Fibroblast of lung (primary cell): ENCODE measurements at places on chromosomes 5 and 9. TPM values are rescaled to one million over a fixed set of nuclear protein-coding genes. Genes with fewer than 3 reads are reported as not detected.

The SOX30 gene
- under 0.01 TPM in 1 of 2 replicates, not detected in the other for total RNA-seq

The CCDC69 gene
- 4.0 and 6.4 TPM in 2 replicates for total RNA-seq

The MELK gene
- 6.2 and 14.2 TPM in 2 replicates for total RNA-seq

The SLIT3 gene
- total RNA-seq = 4.6 and 8.0 TPM in 2 replicates

The EIF4EBP3 gene
- 1.8 and 2.3 TPM in 2 replicates for total RNA-seq

The BTNL9 gene
- total RNA-seq = not detected in 2 replicates

The PITX1 gene
- 1.8 and 3.1 TPM in 2 replicates for total RNA-seq

The CATSPER3 gene
- under 0.01 and 0.17 TPM in 2 replicates for total RNA-seq

The LCN1 gene
- total RNA-seq = not detected in 2 replicates

The CPEB4 gene
- total RNA-seq = 17.2 and 23.6 TPM in 2 replicates

The SLC25A2 gene
- total RNA-seq = 0.66 TPM in 1 of 2 replicates, not detected in the other

The CRHBP gene
- total RNA-seq = under 0.01 and 0.17 TPM in 2 replicates

The CA9 gene
- 0.17 and 0.26 TPM in 2 replicates for total RNA-seq

The DMRT1 gene
- total RNA-seq = not detected in 2 replicates

The C5orf63 gene
- total RNA-seq = 3.6 and 4.0 TPM in 2 replicates

The CDHR2 gene
- under 0.01 TPM in 1 of 2 replicates, not detected in the other for total RNA-seq

The DNAI1 gene
- total RNA-seq = not detected in 2 replicates

The PCDHA3 gene
- total RNA-seq = 0.26 and 1.2 TPM in 2 replicates

The C9 gene
- total RNA-seq = under 0.01 and 0.33 TPM in 2 replicates

The TTF1 gene
- total RNA-seq = 6.9 and 8.2 TPM in 2 replicates

The ZFP62 gene
- 24.1 TPM in 2 replicates for total RNA-seq

The LMNB1 gene
- 11.6 and 17.3 TPM in 2 replicates for total RNA-seq

The CER1 gene
- not detected in 2 replicates for total RNA-seq

The NTNG2 gene
- total RNA-seq = 0.77 and 2.1 TPM in 2 replicates

The COMMD10 gene
- total RNA-seq = 31.6 and 35.8 TPM in 2 replicates

The PRDM9 gene
- not detected in 2 replicates for total RNA-seq

The RNF183 gene
- not detected in 2 replicates for total RNA-seq

The STPG3 gene
- not detected in 2 replicates for total RNA-seq

The INIP gene
- 14.4 and 14.9 TPM in 2 replicates for total RNA-seq

The TAF11L6 gene
- not detected in 2 replicates for total RNA-seq

The CDKN2A gene
- 10.8 and 19.2 TPM in 2 replicates for total RNA-seq

The PLPPR1 gene
- total RNA-seq = not detected in 2 replicates

The RNF208 gene
- 0.26 and 0.33 TPM in 2 replicates for total RNA-seq

The LPAR1 gene
- total RNA-seq = 146 and 222 TPM in 2 replicates

The PCDHGC5 gene
- total RNA-seq = 1.3 and 2.6 TPM in 2 replicates

The GRIA1 gene
- total RNA-seq = 1.8 and 4.5 TPM in 2 replicates

The DDX41 gene
- total RNA-seq = 76.5 and 79.1 TPM in 2 replicates

The INSL6 gene
- not detected in 2 replicates for total RNA-seq

The PCA3 gene
- total RNA-seq = not detected in 2 replicates

The PCDHGA6 gene
- 3.1 and 4.8 TPM in 2 replicates for total RNA-seq

The GGTA1 gene
- under 0.01 TPM in 1 of 2 replicates, not detected in the other for total RNA-seq

The SPATA6L gene
- 0.77 and 1.2 TPM in 2 replicates for total RNA-seq

The RLN1 gene
- not detected in 2 replicates for total RNA-seq

The B4GALT7 gene
- 21.6 and 29.1 TPM in 2 replicates for total RNA-seq

The GABBR2 gene
- under 0.01 and 0.33 TPM in 2 replicates for total RNA-seq

The PDE6A gene
- under 0.01 TPM in 2 replicates for total RNA-seq

The NUTM2F gene
- not detected in 2 replicates for total RNA-seq

The SIT1 gene
- 0.17 TPM in 1 of 2 replicates, not detected in the other for total RNA-seq

The C9orf50 gene
- 0.17 and 0.26 TPM in 2 replicates for total RNA-seq

The TLX3 gene
- total RNA-seq = not detected in 2 replicates

The NDFIP1 gene
- total RNA-seq = 50.8 and 67.4 TPM in 2 replicates

The MLANA gene
- not detected in 2 replicates for total RNA-seq

The DHX29 gene
- total RNA-seq = 36.0 and 38.5 TPM in 2 replicates

The ERMP1 gene
- 12.1 and 25.4 TPM in 2 replicates for total RNA-seq
